Osteocyte (in vitro differentiated cells): ENCODE measurements at places on chromosomes 2 and 18.

DNA sequence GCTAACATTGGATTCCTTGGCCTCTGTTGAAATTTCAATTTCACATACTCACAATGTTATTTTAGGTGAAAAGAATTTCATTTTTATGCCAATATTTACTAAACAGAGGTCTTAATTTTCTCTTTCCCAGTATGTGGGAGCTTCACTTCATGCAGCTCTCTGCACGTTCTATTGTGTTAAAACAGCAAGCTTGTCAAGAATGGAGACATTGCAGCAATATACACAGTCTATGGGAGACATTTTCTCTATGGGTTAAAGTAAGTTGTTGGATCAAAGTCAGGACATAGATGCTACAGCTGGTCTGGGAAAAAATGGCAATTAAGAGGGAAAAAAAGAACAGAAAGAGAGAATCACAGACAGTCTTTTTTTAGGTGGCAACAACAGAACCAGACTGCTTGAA is 70.4 kb upstream of the ARHGAP15 start:
- H3K4me1 ChIP-seq = peaks cover 2% of the 10 kb centered on the region
- H3K27ac ChIP-seq = no peak overlapping the region
- H3K4me3 ChIP-seq = no peak overlapping the region

GRCh38 chr2:138373993-138374408 is 127.6 kb upstream of the SPOPL start:
- DNase-seq = no peak
- H3K36me3 ChIP-seq = no peaks in the 10 kb centered on the region
- no peak overlapping the region for H3K4me3 ChIP-seq
- no peaks in the 10 kb centered on the region for H3K4me1 ChIP-seq
- H3K27me3 ChIP-seq = no peaks in the 10 kb centered on the region

DNA sequence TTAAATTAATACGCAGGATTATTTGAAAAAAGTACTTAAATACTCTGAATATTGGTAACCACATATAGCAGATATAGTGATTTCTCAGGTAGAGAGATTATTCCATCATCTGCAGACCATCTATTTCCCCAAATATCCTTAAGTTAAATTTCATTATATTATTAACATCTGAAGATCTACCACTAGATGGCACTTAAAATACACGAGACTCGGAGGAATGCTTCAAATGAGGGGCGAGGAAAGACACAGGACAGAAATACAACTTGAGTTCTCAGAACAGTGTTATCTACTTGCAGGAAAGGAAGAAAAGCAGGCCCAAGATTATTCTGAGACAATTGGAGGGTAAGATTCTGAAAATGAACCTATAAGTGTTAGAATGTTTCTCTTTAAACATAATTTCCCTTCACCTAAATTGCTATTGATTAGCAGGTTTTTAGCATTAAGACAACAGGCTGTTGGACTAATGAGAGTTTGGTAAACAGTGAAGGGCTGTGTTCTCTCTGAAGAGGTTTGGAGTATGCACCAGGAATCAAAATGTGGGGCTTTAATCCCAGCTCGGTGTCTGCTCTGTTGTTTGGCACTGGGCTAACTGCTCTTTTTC is 76.9 kb upstream of the GCFC2 start:
- DNase-seq = no peak
- no peak overlapping the region for H3K4me3 ChIP-seq
- H3K36me3 ChIP-seq = no peaks in the 10 kb centered on the region
- no peak overlapping the region for H3K27ac ChIP-seq
- peaks cover 15% of the 10 kb centered on the region for H3K27me3 ChIP-seq

DNA sequence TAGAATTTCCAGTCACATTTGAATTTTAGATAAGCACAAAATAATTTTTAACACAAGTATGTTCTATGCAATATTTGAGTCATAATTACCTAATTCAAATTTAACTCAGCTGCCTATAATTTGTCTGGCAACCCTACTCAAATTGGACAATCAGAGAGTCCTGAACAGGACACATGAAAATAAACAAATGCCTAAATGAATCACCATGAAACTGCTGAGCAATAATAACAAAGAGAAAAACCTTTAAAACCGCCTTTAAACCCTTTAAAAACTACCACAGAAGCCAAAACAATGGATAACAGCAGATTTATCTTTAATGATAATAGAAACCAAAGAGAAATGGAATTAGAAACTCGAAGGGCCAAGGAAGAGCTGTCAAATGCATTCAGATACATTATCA is 39.5 kb downstream of the ARL4C start:
- no peak overlapping the region for H3K4me3 ChIP-seq
- H3K27me3 ChIP-seq = no peaks in the 10 kb centered on the region
- H3K27ac ChIP-seq = no peak overlapping the region
- DNase-seq = no peak

- no peaks in the 10 kb centered on the region for H3K4me1 ChIP-seq
- H3K4me3 ChIP-seq = no peak overlapping the region
- H3K27ac ChIP-seq = no peak overlapping the region
- DNase-seq = no peak
- H3K36me3 ChIP-seq = peaks cover 9% of the 10 kb centered on the region
Measured at GRCh38 chr2:236131073-236131692, 37.0 kb downstream of the GBX2 start.

DNA sequence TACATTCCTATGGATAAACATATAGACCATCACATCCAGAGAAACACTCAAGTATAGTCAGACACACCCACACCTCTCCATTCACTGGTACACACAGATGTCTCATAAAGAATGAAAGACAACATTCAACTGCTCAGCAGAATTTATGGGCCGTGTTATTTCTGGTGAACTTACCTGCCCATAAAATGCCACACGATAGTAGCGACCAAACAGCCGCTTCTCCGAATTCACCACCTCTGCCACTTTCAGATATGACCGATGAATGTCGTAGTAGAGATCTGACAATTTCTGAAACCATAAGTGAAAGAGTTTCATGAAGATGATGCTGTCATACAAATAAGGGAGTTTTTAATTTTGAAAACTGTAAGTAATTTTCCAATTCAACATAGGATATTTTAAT is 70.7 kb upstream of the CCDC195 start:
- H3K36me3 ChIP-seq = peaks cover 21% of the 10 kb centered on the region
- peaks cover 13% of the 10 kb centered on the region for H3K4me1 ChIP-seq
- H3K27ac ChIP-seq = no peak overlapping the region
- H3K4me3 ChIP-seq = no peak overlapping the region

GRCh38 chr2:175605640-175606009 is 396.4 kb downstream of the LNPK start:
- no peaks in the 10 kb centered on the region for H3K27me3 ChIP-seq
- no peak for DNase-seq
- no peak overlapping the region for H3K27ac ChIP-seq

- H3K4me3 ChIP-seq = no peak overlapping the region
- no peaks in the 10 kb centered on the region for H3K4me1 ChIP-seq
- no peak overlapping the region for H3K27ac ChIP-seq
Measured at GRCh38 chr2:96753661-96754282, 6.9 kb upstream of the CNNM4 start.
